ENCODE measurements at places on chromosomes 12 and 14. TPM values are rescaled to one million over a fixed set of nuclear protein-coding genes. Genes with fewer than 3 reads are reported as not detected.

SPTSSA gene
- polyA plus RNA-seq: 15.1 TPM

KRT6C gene
- polyA plus RNA-seq: not detected

KLRC3 gene
- not detected for polyA plus RNA-seq

PMCH gene
- not detected for polyA plus RNA-seq

ITGA7 gene
- 0.13 TPM for polyA plus RNA-seq

NTS gene
- polyA plus RNA-seq: not detected

SYT1 gene
- 1.6 TPM for polyA plus RNA-seq

PPFIA2 gene
- polyA plus RNA-seq: not detected

FITM1 gene
- 1.1 TPM for polyA plus RNA-seq

TMTC1 gene
- polyA plus RNA-seq: not detected

ARHGEF25 gene
- polyA plus RNA-seq: not detected

AQP2 gene
- polyA plus RNA-seq: not detected

EML5 gene
- 0.61 TPM for polyA plus RNA-seq

STAT2 gene
- polyA plus RNA-seq: 87.7 TPM

COL2A1 gene
- polyA plus RNA-seq: not detected

NTF3 gene
- not detected for polyA plus RNA-seq

CAPZA3 gene
- not detected for polyA plus RNA-seq

COX8C gene
- not detected for polyA plus RNA-seq

KCNJ8 gene
- polyA plus RNA-seq: not detected

MANSC4 gene
- 0.45 TPM for polyA plus RNA-seq

SLC17A8 gene
- polyA plus RNA-seq: not detected

ASIC1 gene
- polyA plus RNA-seq: not detected

TMEM30B gene
- 0.33 TPM for polyA plus RNA-seq

ZBTB42 gene
- polyA plus RNA-seq: 1.0 TPM

KCTD10 gene
- 18.3 TPM for polyA plus RNA-seq

PRH2 gene
- polyA plus RNA-seq: not detected

ACAD10 gene
- polyA plus RNA-seq: 17.5 TPM

MON2 gene
- 13.8 TPM for polyA plus RNA-seq

GUCY2C gene
- polyA plus RNA-seq: 0.85 TPM

ACSS3 gene
- not detected for polyA plus RNA-seq

MNAT1 gene
- polyA plus RNA-seq: 18.0 TPM

FSCB gene
- not detected for polyA plus RNA-seq

GAS2L3 gene
- not detected for polyA plus RNA-seq

TCL1B gene
- not detected for polyA plus RNA-seq

TEX52 gene
- not detected for polyA plus RNA-seq

SLC4A8 gene
- polyA plus RNA-seq: 0.53 TPM

AQP6 gene
- not detected for polyA plus RNA-seq

TAPBPL gene
- polyA plus RNA-seq: 125 TPM

REM2 gene
- polyA plus RNA-seq: 2.6 TPM

NEUROD4 gene
- polyA plus RNA-seq: not detected

RHEBL1 gene
- polyA plus RNA-seq: 3.2 TPM

PIWIL1 gene
- polyA plus RNA-seq: not detected

KRT82 gene
- polyA plus RNA-seq: not detected

PLA2G1B gene
- polyA plus RNA-seq: not detected

STON2 gene
- polyA plus RNA-seq: 0.69 TPM

LMNTD1 gene
- not detected for polyA plus RNA-seq

IL31 gene
- not detected for polyA plus RNA-seq

NRXN3 gene
- polyA plus RNA-seq: not detected

Measured in IgD-negative memory B cell (primary cell).